ENCODE measurements at places on chromosomes 12 and 14.

GRCh38 chr14:102479777-102480176, 29.8 kb downstream of the ANKRD9 start:
- no peak for DNase-seq

GRCh38 chr14:103641161-103641560, 12.2 kb downstream of the KLC1 start:
- no peak for DNase-seq

DNA sequence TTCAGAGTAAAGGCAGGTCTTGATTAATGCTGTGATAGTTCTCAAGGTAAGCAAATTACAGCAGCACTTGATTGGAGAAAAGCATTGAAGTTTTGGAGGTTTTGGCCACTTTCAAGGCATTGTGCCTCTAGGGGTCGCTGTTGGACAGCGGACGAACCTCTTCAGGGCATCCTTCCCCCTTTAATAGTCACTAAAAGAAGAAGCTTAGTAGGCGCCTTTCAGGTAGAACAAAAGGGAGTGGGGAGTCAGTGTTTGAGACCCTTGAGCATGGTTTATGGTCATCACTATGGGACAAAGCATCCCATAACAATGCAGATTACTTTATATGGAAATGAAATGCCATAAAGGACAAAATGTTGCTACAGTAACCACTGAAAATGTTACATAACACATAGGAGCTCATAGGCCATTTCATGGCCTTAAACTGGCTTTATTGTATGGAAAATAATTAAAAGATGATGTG, 199.5 kb upstream of the DCN start:
- peak; percentile 13 for DNase-seq

DNA sequence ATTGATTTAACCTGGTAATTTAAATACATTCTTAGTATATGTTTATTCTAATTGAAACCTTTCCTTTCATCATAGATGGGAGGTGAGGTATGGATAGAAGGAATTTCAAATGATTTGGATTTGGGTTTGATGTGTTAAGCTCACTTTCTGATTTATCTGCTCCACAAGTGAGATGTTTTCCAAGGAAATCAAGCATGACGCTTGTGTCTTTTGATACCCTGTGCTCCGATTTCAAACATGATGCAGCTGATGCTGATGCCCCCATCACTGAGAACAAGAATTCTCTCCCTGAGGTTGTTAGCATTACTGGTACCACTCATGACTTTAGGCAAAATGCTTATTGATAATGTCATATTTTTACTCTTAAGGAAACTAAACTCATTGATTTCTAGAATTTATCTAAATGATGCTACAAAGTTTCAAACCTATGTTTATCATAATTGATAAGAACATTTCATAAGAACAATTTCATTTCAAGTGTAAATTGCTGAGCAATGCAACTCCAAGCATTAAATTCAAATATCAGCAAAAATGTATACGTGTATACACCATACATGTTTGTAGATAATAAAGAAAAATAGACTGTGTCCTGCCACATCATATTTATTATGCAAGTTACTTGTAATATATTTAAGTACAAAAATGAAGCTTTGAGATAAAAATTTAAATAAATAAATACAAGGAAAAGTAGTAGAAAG, 75.5 kb upstream of the LRIG3 start:
- no peak for DNase-seq

- DNase-seq = no peak
Measured at GRCh38 chr14:102573591-102574046, 18.8 kb upstream of the RCOR1 start.

DNA sequence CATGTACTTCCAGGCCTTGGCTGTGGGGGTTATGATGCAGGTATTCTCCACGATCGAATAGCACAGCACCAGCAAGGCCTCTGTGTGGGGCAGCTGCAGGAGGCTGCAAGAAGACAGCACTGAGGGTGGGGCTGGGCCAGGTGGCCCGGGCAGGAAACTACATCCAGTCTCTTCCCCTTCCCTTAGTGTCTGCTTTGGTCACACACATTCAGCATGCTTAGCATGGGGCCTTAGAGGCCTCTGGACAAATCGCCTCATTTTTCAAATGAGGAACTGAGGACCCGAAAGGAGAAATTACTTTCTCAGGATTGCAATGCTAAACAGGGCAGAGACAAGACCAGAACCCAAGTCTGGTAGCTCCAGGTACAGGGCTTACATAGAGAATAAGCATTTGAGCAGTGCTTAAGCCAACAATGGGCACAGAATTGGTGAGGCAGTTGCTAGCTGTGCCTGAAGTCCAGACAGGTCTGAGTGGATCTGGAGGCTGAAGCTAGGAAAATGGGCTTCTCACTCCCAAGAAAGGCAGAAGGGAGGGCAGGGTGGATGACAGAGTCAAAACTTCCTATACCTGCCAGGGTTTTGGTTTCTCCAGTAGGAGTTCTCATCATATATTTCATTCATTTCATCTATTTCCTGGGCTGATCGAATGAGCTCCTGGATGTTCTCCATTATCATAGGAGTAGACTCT, 3.5 kb downstream of the ACRBP start:
- no peak for DNase-seq

DNA sequence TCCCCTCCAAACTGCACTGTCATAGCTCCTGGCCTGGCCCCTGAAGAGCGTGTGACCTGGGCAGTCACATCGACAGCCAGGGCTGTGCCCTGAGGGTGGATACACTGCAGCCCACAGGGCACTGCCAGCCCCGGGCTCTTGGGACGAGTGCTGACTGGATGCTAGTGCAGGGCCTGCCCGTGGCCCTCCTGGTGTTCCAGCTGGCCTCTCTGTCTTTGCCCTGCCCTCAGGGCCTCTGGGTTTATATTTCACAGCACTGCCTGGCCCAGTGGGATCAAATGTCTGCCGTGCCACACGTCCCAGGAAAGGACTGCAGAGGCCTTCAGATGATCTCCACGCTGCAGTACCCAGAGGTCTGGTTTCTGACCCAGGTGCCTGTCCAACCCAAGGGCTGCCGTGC, 10.1 kb upstream of the CCDC197 start:
- no peak for DNase-seq

DNA sequence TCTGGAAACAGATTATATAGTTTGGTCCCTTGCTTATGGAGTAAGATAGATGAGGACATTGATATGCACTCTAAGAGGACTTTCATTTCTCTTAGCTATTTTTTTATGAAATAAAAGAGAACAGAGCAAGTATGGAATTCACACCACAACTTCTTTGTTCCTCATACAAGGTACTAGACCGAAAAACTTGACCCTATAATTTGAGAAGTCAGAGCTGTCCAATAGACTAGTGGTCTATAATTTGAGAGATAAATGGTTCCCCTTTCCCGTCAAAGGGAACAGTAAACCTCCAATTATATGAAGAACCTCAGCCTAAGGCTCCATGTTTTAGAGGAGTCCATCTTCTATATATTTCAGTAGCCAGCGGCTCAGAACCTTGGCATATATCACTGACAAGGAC, 58.5 kb upstream of the HIF1A start:
- no peak for DNase-seq

- no peak for DNase-seq
Measured at GRCh38 chr14:69820991-69821390, 23.9 kb upstream of the SLC10A1 start.

DNA sequence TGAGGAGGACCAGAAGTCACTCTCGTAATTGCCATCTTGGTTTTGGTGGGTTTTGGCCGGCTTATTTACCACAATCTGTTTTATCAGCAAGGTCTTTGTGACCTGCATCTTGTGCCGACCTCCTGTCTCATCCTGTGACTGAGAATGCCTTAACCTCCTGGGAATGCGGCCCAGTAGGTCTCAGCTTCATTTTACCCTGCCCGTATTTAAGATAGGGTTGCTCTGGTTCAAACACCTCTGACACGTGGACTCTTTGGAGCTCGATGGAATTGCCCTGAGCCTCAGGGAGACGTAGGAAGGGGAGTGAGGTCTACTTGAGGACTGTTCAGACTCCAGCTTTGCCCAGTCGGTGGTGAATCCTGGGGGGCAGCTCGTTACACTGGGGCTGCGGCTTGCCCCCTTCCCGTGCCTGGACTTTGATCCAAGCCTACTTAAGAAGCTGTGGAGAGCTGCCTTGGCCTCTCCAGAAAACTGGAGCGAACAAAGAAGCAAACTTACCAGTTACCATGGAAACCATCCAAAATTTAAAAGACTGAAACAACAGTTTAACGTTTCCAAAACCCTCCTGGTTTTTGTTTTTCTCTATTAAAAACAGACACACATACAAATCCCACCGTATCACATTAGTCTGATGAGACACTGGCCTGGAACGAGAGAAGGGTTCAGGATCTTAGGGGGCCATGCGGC, 28.0 kb downstream of the CALM1 start:
- DNase-seq = no peak

DNA sequence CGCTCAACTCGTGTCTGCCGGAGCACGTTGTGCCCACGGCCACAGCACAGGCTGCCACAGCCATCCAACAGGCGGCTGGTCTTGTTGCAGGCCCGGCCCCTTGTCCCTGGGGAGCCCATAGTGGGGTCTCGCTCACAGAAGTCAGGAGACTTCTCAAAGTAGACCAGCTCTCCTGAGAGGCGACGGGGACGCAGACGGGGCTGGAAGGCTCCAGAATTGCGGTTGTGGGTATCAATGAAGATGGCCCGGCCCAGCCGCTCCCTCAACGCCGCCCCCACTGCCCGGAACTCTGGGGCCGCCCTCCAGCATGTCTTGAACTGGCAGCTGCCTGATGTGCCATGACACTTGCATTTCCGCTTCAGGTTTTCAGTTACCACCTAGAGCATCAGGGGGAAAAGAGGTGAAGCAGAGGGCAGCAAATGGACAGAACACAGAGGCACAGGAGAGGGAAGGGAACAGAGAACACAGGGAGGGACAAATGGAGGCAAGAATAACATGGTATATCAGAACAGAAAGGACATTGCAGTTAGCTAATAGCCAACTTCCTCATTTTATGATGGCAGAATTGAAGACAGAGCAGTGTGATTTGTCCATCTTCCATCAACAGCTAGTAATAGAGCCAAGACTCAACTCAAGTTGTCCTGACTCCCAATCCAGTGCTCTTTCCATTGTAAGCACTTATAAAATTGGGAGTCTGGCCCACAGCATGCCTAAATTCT, 5.2 kb downstream of the WNT10B start:
- no peak for DNase-seq

DNA sequence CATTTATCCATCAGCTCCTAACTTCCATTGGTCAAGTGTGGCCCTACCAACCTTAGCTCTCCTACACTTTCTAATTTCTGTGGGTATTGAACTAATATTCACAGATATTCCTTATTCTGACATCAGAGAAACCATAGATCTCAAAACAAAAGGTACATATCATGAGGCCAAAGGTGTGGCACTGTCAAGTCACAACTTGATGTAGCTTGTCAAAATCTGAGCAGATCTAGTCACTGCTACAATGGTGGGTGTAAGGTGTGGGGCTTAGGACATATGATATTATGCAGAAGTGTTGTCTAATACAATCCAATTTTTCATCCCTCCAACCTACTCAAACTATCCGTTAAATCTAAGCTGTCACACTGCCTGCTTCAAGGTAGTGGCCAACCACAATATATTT, 114.0 kb upstream of the FAR2 start:
- no peak for DNase-seq

DNA sequence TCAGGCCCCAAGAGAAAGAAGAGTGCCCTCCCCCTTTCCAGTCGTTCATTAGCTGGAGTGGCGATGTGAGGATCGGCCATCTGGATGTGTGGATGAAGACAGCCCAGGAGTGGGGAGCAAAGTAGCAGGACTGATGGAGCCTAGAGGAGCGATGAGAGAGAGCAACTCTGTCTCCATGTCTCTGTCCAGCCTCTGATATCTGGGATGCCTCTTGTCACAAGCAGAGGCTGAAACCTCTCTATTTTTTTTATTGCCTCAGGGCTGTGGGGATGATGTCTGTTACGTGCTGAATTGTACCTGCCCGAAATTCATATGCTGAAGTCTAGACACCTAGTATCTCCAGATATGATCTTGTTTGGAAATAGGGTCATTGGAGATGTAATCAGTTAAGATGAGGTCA, 2.7 kb downstream of the SERPINA11 start:
- DNase-seq = no peak

DNA sequence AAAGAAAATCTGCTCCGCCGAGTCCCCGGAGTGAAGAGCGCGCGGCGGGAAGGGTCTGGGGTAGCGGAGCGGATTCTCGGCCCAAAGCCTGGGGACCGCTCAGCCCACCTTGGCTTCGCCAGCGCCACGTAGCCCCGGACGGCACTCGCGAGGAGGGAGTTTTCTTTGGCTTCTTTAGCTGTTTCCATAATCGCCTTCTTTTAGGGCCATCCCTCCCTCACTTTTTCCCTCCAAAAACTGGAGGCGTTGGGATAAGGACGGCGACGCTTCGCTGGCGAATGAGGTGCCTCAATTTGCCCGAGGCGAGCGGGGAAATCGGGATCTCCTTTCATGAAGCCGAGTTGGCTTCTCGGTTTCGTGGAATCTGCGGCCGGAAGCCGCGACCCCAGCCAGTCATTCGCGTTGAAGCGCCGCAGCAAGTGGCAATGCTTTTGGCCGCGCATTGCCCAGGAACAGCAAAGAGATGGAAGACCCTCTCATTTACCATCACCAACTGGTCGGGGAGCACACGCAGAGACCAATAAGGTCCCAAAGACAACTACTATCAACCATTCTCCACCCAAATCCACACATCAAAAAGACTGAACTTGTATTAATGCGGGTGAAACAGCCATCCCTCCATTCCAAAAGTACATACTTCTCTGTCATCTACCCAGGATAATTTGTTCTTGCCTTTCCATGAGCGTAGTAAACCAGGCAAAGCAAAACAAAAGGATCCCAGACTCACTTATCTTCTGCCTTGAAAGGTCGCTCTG, 8.4 kb upstream of the SIX1 start:
- DNase-seq = no peak

GRCh38 chr14:101458741-101459550, 102.3 kb upstream of the DIO3 start:
- no peak for DNase-seq

DNA sequence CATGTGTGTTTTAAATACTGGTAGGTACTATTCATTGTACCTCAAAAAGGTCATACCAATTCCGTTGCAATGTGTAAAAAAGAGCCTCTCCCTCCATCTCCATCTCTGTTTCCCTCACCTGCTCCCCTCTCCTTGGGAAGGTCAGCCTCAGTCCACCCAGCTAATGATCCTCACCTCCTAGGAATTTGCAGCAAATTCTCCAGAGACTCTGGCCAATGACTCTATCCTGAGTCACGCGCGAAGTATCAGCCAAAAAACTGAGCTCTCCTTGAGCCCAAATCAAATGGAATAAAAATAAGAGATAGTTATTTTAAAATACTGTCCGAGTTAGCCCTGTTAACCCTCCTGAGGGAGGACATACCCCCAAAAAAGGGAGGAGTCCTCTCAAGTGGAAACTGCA, 148.4 kb downstream of the DPF3 start:
- DNase-seq = no peak

GRCh38 chr12:39426636-39427240, 16.2 kb downstream of the KIF21A start:
- no peak for DNase-seq

All from GDM1 (cell line).